ENCODE measurements at places on chromosomes 2 and 18. TPM values are rescaled to one million over a fixed set of nuclear protein-coding genes. Genes with fewer than 3 reads are reported as not detected.

POTEI gene
- 2.0 TPM for polyA plus RNA-seq

NEB gene
- polyA plus RNA-seq = 0.40 TPM

NT5DC4 gene
- polyA plus RNA-seq = not detected

KIF5C gene
- 3.2 TPM for polyA plus RNA-seq

GFPT1 gene
- polyA plus RNA-seq = 31.7 TPM

DAPL1 gene
- polyA plus RNA-seq = not detected

IL37 gene
- polyA plus RNA-seq = not detected

AMER3 gene
- polyA plus RNA-seq = 0.26 TPM

Data from cardiac muscle cell (in vitro differentiated cells and primary cell).